NCI-H1930 (cell line): ENCODE measurements at places on chromosomes 16 and 17.
A peak's percentile ranks its signal among the peaks of the same experiment; 100 is the strongest.

DNA sequence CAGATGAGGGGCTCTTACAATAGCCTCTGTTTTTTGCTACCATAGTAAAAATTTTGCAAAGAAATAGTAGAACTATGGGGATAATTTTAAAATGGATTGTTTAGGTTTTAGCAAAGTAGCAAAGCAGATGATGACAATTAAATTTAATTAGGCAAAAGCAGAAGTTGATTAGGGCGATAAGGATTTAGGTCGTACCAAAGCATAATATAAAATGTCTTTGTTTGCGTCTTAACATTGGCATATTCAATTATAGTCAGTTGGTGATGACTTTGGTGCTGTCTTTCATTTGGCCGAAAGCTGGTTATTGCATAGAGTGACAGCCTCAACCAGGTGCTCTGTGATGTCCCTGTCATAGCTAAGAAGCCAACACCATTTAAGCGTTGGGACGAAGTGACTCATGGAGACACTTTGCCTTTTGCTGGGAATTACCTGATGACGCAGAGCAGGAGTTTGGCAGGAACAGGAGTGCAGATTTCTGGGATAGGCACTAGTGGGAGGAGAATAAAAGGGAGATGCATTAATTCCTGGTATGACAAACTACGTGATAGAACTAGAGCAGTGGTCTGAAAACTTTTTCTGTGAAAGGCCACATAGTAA, 38.3 kb downstream of the MAP2K6 start:
- DNase-seq, result no peak

GRCh38 chr17:12463102-12463501, 202.6 kb upstream of the MYOCD start:
- no peak for DNase-seq

- DNase-seq, result no peak
Observed at GRCh38 chr16:88785106-88785924, at the start of gene PIEZO1. TSS of gene PIEZO1 (minus strand) at chr16:88785220. CDS start at chr16:88784964, 256 bp downstream.

DNA sequence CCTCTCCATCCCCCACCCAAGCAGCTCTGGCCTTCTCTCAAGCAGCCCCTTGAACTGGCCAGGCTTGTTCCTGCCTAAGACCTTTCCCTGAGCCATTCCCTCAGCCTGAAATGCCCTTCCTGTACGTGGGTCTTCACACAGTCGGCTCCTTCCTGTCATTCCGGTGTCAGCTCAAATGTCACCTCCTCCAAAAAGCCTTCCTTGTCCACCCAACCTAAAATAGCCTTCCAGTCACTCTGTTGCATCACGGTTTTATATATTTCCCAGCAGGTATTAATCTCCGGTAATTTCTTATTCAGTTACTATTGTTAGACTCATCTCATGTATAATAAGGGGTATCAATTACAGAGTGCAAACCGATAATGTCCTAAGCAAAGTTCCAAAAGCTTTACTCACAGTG, 51.8 kb downstream of the C17orf67 start:
- no peak for DNase-seq

DNA sequence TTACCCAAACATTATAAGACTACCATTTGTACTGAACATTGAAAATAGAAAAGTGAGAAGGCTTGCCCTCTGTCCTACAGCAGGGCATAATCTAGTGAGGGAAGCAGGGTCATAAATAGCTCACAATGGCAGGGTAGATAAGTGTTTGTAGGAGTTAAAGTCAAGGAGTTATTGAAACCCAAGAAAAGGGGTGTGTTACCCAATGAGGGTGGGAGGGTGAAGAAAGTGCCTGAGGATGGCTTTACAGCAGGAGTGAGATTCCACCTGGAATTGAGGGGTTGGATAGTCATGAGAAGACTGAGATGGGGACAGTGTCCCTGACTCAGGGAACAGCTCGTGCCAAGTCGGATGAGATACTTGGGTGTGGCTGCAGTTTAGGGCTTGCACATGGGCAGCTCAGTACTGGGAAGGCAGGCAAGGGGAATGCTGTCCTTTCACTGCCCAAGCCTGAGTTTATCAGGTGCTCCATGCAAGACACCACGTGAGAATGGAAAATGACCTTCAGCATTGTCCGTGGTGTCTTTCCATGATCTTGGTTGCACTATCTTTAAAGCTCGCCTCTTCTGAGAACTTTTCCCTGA, 393.2 kb upstream of the MAF start:
- DNase-seq, result no peak

DNA sequence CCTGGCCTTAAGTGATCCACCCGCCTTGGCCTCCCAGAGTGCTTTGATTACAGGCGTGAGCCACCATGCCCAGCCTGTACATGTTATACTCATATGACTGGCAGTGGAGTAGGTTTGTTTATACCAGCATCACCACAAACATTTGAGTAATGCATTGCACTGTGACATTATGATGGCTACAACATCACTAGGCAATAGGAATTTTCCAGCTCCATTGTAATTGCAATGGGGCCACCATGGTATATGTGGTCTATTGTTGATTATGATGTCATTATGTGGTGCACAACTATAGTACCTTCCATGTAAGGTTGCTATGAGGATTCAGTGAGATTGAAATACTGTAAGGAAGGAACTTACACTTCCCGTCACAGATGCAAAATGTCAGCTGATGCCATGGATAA, 168.9 kb downstream of the COPRS start:
- DNase-seq, result no peak

DNA sequence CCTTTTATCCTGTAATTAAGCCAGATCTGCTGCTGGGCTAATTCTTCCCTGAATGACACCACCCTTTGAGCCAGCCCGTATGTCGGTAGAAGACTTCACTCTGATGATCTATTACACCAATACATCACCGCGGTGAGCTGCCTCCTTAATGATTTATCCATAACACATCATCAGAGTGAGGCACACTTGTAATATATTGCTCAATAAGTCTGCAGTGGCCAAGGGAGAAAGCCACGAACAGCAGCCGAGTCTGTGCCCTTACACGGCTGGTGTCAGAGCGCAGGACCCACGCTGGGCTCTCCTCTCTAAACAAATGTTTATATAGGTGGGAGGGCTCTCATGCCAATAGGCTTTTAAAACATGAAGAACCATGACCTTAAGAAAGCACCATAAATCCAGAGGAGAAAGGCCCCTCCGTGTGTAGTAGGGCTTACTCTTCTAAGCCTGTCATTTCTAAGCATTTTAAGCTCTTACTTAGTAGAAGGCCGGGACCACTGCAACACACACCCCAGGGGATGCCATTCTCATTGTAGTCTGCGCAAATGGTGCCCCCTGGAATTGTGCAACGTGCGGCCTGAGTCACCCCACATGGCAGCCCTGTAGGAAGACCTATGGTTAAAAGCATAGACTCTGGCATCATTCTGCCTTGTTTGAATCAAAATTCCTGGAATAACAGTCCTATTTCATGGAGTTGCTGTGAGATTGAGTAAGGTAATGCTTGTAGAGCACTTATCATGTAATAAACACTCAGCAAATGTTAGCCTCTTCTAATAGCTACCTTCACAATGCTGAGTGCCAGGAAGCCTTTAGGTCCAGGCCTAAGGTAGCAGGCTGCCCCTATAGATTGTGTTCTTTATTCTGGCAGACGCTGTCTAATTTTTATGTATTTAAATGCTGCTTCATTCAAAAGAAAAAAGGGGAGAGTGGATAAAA, 26.1 kb downstream of the MRPS23 start:
- peak; percentile 72 for DNase-seq

- no peak for DNase-seq
Observed at GRCh38 chr17:8494506-8495111, 58.9 kb downstream of the NDEL1 start.

GRCh38 chr17:79090443-79091225, 16.0 kb downstream of the ENGASE start:
- DNase-seq, result no peak

GRCh38 chr16:85753976-85754375, 3.1 kb upstream of the C16orf74 start:
- no peak for DNase-seq

DNA sequence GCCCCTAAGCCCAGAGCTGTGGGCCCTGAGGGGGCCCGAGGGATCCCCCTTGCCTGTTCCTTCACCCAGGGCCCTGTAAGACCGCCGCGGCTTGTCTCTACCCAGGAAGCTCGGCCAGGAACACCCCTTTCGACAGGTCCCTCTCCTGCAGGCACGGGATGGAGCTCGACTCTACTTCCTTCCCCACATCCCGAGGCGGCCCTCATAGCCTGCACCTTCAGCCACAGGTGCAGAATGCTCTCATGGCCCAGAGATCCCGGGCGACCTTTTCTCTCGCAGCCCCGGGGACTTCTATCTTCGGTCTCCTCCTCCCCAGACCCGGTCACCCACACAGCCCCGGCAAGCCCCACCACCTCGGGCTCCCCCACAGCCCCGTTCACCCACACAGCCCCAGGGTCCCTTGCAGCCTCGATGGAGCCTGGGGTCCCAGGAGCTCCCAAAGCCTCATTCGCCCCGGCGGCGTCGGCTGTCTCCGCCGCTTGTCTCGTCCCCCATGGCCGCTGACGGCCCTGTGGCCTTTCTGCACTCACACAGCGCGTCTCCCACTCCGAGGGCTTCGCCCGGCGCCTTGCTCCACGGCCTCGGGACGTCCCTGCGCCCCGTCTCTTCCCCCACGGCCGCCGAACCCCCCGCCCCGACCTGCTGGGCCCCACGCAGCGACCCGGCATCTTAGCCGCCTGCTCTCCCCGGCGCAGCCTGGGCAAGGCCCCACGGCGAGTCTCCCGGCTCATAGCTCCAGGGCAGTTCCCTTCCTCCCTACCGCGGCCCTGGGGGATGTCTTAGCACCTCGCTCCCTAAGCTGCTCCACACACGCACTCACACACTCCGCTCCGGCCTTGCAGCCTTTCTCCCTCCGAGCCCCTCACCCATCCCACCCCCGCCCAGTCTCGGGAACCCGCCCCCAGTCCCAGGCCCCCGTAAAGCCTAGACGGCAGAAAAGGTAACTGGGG, 650 bp downstream of the KIAA0753 start:
- DNase-seq, result no peak

- DNase-seq, result no peak
Observed at GRCh38 chr17:76200354-76200753, 39.9 kb downstream of the RNF157 start.
